ENCODE measurements at places on chromosomes 2 and 18.

GRCh38 chr2:38152035-38152434, 76.1 kb upstream of the CYP1B1 start:
- DNase-seq: no peak

- no peak for DNase-seq
These were observed 17.7 kb downstream of the MBOAT2 start for GRCh38 chr2:8985561-8986326.

DNA sequence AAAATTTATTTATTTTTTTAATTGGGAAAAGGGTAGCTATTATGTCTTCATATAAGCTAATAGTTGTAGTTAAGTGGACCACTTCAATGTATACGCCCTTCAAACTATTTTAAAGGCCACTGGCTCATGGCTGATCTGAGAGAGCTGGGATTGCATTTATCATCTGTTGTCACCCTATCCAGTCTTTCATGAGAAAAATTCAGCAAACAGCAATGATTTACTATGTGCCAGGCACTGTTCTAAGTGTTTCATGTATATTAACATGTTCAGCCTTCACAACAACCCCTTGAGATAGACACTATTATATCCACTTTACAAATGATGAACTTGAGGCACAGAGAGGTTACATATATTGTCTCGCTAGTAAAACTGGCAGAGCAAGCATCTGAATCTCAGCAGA, 66.1 kb upstream of the ZNF397 start:
- DNase-seq: no peak

GRCh38 chr2:106638043-106638442, 150.9 kb downstream of the CD8B2 start:
- no peak for DNase-seq

GRCh38 chr2:216601632-216602409, 31.4 kb upstream of the IGFBP2 start:
- DNase-seq: no peak

- no peak for DNase-seq
These were observed 22.1 kb downstream of the STPG4 start for GRCh38 chr2:47133046-47133445.

DNA sequence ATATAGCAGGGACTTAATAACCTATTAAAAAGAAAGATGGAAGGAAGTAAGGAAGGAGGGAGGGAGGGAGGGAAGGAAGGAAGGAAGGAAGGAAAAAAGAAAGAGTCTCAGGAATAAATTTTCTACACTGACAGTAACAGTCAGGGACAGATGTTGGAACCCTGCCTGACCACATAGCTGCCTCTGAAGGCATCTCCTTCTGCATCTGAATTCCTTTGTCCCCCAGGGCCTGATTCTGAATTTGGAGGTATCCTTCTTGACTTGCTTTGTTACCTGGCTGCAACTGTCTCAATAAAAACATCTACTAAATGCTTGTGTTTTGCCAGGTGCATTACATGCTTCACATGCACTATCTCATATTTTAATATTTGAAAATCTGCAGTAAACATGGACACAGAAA, 17.4 kb upstream of the LRATD1 start:
- no peak for DNase-seq

- DNase-seq: no peak
These were observed 72.3 kb downstream of the SPTBN1 start for GRCh38 chr2:54528311-54528955.

- no peak for DNase-seq
These were observed 51.5 kb upstream of the CTAGE1 start for GRCh38 chr18:22469061-22469734.

DNA sequence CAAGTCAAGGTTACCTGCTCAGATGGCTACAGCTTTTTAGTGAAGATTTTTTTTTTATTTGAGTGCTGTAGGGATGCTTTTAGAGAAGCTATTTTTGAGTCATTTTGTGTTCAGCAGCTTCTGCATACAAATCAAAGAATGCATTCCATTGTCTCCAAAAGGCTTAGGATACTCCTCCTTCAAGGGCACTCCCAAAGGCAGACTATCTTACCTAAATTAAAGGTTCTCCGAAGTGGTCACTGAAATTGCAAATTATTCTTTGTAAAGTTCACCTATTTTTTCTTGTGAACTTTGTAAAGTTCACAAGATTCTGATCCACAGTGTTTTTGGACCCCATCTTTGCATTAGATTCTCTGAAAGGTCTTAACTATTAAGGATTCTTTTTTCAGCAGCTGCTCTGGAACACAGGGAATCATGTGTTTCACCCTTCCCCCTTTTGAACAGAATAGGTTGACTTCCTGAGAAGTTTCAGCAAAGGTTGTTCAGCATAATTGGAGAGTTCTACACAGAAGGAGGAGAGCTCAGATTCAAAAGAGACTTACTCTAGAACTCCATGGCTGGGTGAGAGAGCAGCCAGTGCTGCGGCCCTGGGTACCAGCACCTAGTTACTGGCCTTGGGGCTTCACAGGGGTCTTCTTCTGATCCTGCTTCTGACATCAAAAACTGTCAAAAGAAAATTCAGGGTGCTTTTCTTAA, 14.5 kb downstream of the CLIP4 start:
- no peak for DNase-seq

DNA sequence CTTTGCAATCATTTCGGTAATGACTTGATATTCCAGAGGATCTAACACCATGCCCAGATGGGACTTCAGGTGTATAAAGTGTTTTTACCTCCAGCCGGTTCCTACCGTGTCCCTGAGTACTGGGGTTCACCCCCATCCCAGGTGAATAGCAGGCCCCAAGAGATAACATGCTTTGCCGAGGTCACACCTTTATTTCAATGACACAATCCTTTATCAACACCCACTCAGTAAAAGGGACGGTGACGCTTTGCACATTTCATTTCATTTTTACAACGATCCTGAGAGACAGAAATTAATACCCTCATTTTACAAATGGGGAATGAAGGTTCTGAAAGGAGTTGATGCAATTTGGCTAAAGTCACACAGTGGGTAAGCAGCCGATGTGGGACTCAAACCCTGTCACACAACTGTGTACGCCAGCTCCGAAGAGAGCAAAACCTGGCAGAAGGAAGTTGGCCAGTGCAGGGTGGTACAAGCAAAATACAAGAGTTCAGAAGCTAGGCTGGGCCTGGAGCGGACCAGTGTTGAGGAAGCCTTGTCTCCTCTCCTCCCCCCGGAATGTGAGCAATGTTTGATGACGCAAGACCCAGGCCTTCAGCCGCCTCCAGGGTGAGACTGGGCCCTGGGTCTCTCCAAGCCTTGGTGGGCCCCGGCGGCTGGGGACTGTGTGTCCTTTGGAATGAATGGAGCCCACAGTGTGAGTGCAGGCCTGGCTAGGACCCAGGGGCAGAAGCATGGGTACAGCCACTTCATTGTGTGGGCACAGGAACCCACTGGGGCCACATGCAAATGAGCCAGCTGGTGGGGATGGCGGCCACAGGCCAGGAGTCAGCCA, 139.6 kb upstream of the MYCN start:
- DNase-seq: no peak

DNA sequence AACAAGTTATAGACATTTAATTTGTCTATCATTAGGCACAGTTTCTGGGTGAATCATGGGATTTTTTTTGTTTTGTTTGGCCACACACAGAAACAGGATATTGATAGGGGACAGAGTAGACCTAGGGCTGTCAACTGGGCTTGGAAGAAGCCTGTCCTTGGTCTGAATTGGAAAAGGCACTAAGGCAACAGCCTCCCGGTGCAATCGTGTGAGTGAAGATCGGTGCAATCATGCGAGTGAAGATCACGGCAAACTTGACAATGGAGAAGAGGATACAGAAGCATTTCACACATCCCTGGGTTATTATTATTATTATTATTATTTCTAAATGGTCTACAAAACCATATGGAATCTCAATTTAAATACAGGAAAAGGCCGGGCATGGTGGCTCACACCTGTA, 94.5 kb downstream of the ACKR3 start:
- DNase-seq: no peak

- no peak for DNase-seq
These were observed 1.2 kb downstream of the PCARE start for GRCh38 chr2:29072971-29073725.

DNA sequence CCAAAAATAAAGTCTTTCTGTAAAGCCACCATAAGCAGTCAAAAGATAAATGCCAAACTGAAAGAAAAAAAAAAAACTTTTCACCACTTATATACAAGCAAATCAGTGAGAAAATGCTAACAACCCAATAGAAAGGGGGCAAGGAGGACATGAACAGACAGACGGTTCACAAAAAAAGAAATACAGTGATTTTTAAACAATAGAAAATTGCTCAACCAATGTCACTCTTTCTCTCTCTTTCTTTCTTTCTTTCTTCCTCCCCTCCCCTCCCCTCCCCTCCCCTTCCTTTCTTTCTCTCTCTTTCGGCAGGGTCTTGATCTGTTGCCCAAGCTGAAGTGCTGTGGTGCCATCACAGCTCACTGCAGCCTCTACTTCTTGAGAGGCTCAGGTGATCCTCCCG, 28.8 kb upstream of the SPATA3 start:
- no peak for DNase-seq

DNA sequence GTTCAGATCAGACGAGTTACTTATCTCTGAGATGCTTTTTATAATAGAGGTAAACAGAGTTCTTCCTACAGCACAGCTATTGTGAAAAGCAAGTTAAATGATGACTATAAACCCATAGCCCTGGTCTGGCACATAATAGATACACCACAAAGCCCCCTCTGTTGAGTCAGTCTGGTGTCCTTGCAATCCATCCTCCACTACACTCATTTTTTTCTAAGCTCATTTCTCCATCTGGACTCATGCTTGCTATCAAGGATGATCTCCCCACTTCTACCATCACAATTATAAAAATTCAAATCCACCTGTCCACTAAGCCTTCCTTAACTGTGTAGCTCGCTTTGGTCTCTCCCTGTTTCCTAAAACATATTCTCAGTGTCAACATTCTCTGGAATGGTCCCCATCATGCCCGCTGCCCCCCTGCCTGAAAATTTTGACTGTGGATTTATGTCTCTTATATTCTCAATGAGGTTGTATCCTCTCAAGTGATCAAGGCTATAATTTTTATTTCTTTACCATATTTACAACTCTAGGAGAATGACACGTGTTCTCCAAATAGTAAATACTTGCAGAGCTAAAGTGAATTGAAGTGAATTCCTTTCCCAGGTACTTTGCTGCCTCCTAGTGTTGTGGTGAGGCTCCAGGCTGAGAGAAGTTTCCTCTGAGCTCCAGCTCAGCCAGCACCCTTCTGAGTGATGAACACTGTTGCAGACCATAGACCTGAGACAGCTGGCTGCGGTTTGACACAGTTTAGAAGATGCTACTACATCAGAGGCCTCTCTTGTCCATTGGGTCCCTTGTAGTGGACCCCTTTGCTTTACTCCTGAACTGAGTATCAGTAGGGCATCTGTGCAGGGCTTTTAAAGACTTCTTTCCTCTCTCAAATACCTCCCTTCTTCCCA, 108.7 kb downstream of the DPP10 start:
- peak; percentile 52 for DNase-seq

DNA sequence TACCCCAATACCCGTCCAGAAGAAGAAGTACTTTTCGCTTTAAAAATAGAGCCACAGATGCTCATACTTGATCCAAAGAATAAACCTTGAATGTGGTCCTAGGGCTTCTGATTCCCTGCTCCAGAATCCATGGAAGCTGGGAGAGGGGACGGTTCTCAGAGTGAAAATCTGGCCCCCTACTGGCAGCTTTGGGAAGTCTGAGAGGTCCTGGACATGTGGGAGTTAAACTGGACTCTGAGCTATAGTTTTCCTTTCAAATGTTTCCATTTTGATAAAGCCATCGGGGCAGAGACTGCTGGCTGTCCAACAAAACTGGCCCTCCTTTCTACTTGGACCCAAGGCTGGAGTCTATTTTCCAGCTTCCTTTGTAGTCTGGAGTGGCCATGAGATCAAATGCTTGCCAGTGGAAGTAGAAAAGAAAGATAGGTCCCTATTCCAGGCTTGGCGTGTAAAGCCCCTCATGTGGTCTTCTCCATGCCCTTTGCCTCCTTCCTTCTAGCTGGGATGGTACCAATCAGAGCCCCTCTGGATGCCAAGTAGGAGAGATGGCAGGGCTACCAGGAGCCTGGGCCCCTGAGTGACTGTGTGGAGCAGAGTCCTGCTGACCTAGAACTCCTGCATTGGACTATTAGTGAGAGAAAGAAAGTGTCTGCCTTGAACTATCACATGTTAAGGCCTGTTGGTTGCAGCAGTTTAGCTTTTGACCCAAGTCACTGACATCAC, 37.7 kb upstream of the TBC1D8 start:
- no peak for DNase-seq

GRCh38 chr2:96699621-96700020, 40.2 kb downstream of the LMAN2L start:
- DNase-seq: no peak

Measured in DND-41 (cell line).